ENCODE measurements at places on chromosomes 7 and 10.
A peak's percentile ranks its signal among the peaks of the same experiment; 100 is the strongest.

DNA sequence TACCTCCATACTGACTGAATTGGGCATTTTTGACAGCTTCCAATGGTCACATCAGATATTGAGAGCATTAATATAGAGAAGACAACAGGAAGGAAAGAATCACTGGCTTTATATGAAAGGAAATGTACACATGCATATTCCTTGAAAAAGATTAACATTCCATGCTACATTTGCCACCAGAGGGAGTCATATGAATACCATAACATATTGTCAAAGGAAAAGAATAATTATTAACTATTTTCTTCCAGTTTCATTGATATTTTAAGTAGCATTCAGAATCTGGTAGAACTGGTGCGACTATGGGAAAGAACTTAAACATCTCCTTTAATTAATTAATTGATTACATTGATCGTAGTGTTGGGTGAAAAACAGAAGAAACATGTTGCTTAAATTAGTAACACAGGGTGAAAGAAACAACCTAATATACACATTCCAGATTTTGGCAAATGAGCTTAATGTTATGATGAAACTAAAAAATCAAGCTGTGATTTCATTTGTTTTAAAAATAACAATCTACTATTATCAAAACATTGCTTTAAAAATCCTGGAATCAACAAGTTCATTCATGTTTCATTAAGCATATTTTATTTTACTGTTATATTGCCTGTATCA, 71.5 kb downstream of the GPR85 start:
- DNase-seq = peak; percentile 16
- H3K36me3 ChIP-seq = no peaks in the 10 kb centered on the region
- H3K4me1 ChIP-seq = no peaks in the 10 kb centered on the region
- no peaks in the 10 kb centered on the region for H3K27me3 ChIP-seq
- H3K27ac ChIP-seq = no peak overlapping the region

- no peaks in the 10 kb centered on the region for H3K36me3 ChIP-seq
- no peaks in the 10 kb centered on the region for H3K4me1 ChIP-seq
- DNase-seq = no peak
- H3K27ac ChIP-seq = no peak overlapping the region
- no peak overlapping the region for H3K4me3 ChIP-seq
Observed at GRCh38 chr10:88794731-88795130, 7.8 kb upstream of the LIPM start.

DNA sequence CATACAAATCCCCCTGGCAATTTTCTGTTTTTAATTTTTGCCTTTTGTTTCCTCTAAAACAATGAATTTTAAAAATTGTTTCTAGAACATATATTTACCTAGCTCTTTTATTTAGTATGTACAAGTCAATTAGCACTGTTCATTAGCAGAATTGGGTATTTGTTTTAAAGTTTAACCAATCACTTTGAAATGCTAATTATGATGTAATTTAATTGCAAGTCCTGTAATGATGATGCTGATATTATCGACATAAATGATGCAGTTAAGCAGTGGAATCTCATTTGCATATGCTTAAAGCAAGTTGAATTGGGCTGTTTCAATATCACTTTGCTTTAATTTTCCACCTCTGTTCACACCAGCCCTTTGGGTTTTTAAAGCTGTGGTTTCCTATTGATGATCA, 2.7 kb downstream of the FOXP2 start:
- no peak for DNase-seq
- H3K27ac ChIP-seq = no peak overlapping the region
- no peaks in the 10 kb centered on the region for H3K27me3 ChIP-seq
- no peaks in the 10 kb centered on the region for H3K36me3 ChIP-seq

DNA sequence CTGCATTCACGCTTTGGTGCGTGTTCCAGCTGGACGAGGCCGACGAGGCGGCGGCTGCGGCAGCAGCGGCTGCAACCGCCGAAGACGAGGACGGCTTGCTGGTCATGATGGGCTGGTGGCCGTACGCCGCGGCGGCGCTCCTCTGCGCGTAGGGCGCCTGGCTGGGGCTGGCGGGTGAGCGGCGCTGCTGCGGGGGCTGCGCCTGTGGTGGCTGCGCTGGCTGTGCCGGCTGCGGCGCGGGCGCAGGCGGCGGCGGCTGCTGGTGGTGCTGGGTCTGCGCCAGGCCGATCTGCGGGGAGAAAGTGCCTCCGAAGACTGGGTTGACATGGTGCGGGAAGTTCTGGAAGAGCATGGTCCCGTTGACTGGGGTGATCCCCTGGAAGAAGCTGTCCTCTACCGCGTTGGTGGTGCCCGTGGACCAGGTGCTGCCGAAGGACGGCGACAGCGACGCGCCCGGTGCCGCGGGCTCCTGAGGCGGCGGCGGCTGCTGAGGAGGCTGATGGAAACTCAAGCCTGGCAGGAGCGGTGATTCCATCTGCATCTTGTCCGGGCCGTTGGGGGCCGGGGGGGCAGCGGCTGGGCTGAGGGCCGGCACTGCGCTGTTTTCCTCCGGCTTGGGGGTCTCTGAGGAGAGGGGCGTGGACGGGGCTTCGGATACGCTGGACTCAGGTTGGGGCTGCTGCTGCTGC, 51.1 kb downstream of the CPEB3 start:
- peak overlapping the region; percentile 76 for H3K27ac ChIP-seq
- H3K36me3 ChIP-seq = no peaks in the 10 kb centered on the region
- H3K4me1 ChIP-seq = peaks cover 9% of the 10 kb centered on the region

DNA sequence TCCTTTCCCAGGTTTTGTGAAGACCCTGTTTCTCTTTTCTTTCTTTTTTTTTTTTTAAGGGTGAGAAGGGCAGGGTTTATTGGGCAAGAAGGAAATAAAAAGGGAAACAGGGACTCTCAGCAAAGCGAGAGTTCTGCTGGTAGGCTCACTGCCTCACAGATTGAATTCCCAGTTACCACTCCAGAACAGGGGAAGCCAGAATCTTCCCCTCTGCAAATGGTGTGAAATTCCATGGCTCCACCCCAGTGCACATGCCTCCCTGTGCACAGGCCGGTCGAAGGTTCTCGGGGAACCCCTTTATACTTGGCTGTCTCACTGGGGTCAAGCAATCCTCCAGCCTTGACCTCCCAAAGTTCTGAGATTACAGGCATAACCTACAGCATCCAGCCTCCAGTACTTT, 10.5 kb upstream of the GUSB start:
- H3K27me3 ChIP-seq = no peaks in the 10 kb centered on the region
- no peaks in the 10 kb centered on the region for H3K4me1 ChIP-seq
- H3K4me3 ChIP-seq = no peak overlapping the region
- DNase-seq = no peak
- H3K27ac ChIP-seq = no peak overlapping the region
- no peaks in the 10 kb centered on the region for H3K36me3 ChIP-seq

DNA sequence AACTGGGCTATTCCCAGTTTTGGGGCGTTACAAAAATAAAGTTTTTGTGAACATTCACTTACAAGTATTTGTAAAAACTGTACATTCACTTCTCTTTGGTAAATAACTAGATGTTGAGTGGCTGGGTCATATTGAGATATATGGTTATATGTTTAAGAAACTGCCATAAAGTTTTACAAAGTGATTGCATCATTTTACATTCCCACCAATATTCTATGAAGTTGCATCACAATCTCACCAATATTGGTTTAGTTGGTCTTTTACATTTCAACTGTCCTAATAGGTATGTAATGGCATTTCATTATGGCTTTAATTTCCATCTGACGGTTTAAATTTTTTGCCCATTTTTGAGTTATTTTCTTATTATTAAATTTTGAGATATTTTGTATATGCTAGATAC, 251.7 kb upstream of the GNAI1 start:
- no peaks in the 10 kb centered on the region for H3K36me3 ChIP-seq
- H3K27ac ChIP-seq = no peak overlapping the region
- no peak for DNase-seq
- no peaks in the 10 kb centered on the region for H3K4me1 ChIP-seq
- no peak overlapping the region for H3K4me3 ChIP-seq
- no peaks in the 10 kb centered on the region for H3K27me3 ChIP-seq

DNA sequence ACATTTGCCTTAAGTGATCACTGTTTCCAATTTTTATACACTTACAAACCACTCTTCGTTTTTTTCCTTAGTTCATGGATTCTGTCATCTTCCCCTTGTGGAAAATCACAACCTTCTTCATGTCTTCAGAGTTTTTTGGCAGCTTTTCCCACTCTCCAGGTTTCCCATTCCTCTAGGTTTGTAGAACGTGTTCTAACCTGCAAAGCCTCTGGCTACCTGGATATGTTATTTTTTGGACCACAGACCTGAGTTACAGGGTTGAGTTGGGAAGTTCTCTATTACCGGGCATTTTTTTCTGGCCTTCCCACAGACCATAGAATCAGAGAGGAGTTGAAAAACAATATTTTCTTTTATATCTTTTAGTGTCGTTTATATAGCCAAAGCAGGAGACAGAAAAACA, 30.2 kb downstream of the NRG3 start:
- H3K27ac ChIP-seq = no peak overlapping the region
- no peaks in the 10 kb centered on the region for H3K4me1 ChIP-seq
- no peaks in the 10 kb centered on the region for H3K27me3 ChIP-seq
- DNase-seq = no peak

GRCh38 chr7:57201895-57202210, 69.6 kb upstream of the ZNF479 start:
- no peaks in the 10 kb centered on the region for H3K36me3 ChIP-seq
- H3K4me3 ChIP-seq = no peak overlapping the region
- no peaks in the 10 kb centered on the region for H3K4me1 ChIP-seq
- H3K27me3 ChIP-seq = no peaks in the 10 kb centered on the region
- H3K27ac ChIP-seq = no peak overlapping the region
- no peak for DNase-seq

DNA sequence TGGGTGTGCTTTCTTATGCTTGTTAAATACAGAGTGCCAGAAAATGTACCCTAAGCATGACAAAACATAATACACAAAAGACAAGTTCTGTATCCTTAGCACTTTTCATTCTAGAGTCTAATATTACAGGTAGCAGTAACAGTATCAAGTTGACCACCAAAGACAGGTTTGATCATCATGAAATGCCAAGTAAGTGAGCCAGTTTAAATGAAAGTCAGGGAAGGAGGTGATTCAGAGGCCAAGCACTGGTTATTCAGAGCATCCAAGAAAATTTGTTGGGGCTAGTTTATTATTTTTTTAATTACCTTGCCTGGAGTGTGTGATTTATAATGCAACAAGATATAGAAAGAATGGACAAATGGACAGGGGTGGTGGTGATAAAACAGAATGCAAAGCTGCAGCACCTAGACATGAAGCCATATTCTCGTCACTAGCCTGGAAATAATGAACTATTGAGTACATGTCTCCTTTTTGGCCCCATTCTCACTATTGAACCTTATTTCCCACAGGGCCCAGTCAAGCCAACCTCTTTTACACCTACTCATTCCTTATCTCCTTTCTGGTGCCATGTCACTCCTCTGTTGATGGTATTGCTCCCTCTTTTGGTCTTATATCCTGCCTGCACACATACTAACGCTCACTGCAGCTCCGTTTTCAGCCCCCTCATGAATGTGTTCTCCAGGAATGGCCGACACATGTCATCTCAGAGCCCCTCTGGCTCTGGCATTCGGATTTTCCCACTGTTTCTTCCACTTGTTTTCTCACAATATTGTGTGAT, 78.6 kb upstream of the GLCCI1 start:
- H3K27ac ChIP-seq = no peak overlapping the region
- no peaks in the 10 kb centered on the region for H3K4me1 ChIP-seq
- DNase-seq = no peak

- H3K27ac ChIP-seq = no peak overlapping the region
- no peaks in the 10 kb centered on the region for H3K4me1 ChIP-seq
- DNase-seq = no peak
- no peak overlapping the region for H3K4me3 ChIP-seq
- H3K36me3 ChIP-seq = peaks cover 2% of the 10 kb centered on the region
- H3K27me3 ChIP-seq = no peaks in the 10 kb centered on the region
Observed at GRCh38 chr7:127968547-127968946, 62.7 kb downstream of the LRRC4 start.

DNA sequence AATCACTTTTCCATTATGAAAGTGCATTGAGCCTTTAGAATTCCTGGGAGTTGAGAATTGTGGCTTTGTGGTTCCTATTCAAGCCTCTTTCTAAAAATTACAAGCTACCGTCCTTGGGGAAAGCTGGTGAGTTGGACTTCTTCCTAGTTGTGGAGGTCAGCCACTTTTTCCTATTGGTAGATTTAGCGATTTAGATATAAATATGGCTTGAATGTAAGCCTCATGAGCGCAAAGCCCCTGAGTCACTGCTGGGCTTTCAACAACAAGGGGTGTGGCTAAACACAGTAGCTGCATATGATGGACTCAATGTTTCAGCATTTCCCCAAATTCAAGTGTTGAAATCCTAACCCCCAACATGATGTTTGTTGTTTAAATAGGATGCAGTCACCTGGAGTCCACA, 150.0 kb upstream of the IGFBP3 start:
- H3K36me3 ChIP-seq = no peaks in the 10 kb centered on the region
- H3K27ac ChIP-seq = no peak overlapping the region
- H3K4me1 ChIP-seq = no peaks in the 10 kb centered on the region
- no peak for DNase-seq

GRCh38 chr7:142412551-142413193, 154.8 kb upstream of the PRSS58 start:
- DNase-seq = peak; percentile 54
- no peak overlapping the region for H3K27ac ChIP-seq
- no peak overlapping the region for H3K4me3 ChIP-seq
- H3K36me3 ChIP-seq = no peaks in the 10 kb centered on the region

DNA sequence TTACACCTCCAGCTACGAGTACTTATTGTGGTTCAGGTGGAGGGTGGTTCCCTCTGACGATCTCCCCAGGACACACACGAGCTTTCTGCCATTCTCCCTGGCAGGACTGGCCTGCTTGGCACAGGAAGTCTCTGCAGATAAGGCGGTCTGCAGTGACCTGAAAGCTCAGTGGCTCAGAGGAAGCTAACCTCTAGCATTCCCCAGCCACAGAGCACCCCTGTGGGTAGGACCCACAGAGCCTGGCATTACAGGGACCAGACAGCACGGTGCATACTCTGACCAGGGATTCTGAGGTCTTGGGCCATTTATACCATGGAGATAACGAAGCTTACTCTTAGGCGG, 1.9 kb upstream of the GPR146 start:
- no peaks in the 10 kb centered on the region for H3K36me3 ChIP-seq
- H3K27ac ChIP-seq = no peak overlapping the region
- DNase-seq = no peak
- H3K4me3 ChIP-seq = no peak overlapping the region
- peaks cover 39% of the 10 kb centered on the region for H3K4me1 ChIP-seq

DNA sequence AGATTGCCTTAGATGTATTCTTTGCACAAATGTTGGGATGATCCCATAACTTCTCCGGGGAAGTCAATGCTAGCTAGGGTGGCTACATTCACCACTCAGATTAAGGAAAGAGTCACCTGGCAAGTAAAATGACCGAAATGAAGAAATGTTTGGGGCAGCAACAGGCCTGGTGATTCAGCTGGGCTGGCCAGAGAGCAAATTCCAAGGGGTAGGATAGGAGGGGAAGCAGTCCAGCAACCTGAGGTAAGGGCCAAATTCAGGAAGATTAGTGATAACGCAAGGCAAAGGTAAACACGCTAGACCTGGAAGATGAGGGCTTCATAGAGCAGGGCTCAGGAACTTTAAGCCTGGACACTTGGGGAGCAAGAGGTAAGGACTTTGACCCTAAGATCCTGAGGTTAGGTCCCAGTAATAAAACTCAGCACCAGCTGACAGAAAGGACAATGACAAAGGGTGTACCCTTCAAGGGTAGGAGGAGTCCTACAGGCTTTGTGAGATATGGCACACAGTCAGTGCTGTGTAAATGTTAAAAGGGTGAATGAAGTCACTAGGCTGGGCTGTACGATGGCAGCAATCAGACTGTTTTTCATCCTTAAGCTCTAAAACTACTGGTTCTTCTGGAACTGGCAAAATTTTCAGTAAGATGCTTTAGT, 22.7 kb upstream of the SMNDC1 start:
- no peaks in the 10 kb centered on the region for H3K36me3 ChIP-seq
- peak overlapping the region; percentile 58 for H3K27ac ChIP-seq
- DNase-seq = peak; percentile 53
- peaks cover 4% of the 10 kb centered on the region for H3K27me3 ChIP-seq
